ENCODE measurements at places on chromosomes 5 and 9. TPM values are rescaled to one million over a fixed set of nuclear protein-coding genes. Genes with fewer than 3 reads are reported as not detected.
A peak's percentile ranks its signal among the peaks of the same experiment; 100 is the strongest.

GRCh38 chr5:42423285-42424165 lies at the start of gene GHR:
Gene GHR, plus strand, starts transcription at chr5:42423439. Its CDS starts 142,436 bp downstream, at chr5:42565875.
- DNase-seq = peak; percentile 97

DNA sequence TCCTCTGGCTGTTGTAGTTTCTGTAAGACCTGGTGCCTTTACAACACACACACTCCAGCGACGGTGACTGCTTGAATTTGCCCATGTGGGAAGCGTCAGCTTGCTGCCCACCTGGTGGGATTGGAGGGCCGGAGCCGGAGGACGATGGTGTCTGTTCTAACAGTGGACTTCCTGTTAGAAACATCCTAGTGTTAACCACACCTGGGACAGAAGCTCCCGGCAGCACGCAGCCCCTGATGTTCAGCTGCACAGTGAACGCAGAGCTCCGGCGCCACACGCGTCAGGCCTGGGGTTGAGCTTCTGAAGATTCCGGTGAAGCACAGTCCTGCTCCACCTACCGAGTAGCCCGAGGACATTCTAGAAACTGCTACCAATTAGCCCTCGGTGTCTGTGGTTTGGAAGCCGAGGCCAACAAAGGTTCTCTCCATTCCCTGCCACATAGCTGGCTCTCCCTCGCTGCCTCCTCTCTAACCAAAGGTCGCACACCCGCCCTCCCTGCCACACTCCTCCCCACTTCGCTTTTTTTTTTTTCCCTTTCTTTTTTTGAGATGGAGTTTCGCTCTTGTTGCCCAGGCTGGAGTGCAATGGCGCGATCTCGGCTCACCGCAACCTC lies 14.4 kb downstream of the PMPCA start:
- DNase-seq = no peak

GRCh38 chr9:100595391-100596199 lies 17.7 kb downstream of the CAVIN4 start:
- DNase-seq = peak; percentile 80

CDH10 gene
- 0.34 TPM for total RNA-seq

DNA sequence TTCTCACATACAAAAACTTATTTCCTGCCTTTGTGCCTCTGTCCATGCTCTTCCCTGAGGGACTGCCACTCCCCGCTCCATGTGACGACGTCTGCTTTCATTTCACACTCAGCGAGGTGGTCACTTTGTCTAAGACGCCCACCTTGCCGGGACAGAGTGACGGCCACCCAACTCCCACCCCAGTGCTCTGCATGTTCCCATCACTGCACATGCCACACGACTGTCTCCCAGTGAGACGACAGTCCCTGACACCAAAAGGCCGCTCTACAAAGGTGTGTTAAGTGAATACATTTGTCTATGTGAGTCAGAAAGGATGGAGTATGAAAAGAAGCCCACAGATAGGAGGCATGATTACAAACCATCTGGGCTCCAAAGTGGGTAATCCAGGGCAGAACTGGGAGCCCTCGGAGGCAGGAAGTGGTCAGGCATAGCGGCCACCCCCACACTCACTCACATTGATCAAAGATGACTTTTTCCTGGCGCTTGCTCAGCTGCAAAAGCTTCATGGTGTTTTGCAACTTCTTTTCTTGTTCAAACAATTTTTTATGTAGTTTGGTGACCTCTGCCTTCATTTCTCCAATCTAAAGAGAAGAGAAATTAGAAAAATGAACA lies 185.8 kb downstream of the CDK5RAP2 start:
- no peak for DNase-seq

GRCh38 chr9:87910821-87911220 lies 6.9 kb upstream of the SPATA31C1 start:
- no peak for DNase-seq

Measured in SK-MEL-5 (cell line).